Germinal center (tissue), 1 donor: ENCODE measurements at places on chromosomes 2 and 18.
A peak's percentile ranks its signal among the peaks of the same experiment; 100 is the strongest.

DNA sequence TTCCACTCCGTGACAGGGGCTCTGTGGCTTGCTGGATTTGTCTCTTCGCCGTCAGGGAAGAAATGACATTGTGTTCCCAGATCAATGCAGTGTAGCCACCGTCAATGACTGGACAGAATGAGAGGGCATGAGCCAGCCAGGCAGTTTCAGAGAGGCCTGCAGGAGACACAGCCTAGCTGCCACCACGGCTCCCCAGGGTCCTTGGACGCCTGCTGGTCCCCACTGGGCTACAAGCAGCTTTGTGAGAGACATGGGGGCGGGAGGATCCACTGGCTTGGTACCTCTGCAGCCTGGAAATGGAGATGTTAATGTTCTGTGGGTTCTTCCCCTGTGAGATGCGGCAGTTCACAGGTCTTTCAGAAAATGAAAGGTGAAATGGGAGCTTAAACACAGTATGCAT is 12.1 kb upstream of the AMER3 start:
- DNase-seq = no peak

DNA sequence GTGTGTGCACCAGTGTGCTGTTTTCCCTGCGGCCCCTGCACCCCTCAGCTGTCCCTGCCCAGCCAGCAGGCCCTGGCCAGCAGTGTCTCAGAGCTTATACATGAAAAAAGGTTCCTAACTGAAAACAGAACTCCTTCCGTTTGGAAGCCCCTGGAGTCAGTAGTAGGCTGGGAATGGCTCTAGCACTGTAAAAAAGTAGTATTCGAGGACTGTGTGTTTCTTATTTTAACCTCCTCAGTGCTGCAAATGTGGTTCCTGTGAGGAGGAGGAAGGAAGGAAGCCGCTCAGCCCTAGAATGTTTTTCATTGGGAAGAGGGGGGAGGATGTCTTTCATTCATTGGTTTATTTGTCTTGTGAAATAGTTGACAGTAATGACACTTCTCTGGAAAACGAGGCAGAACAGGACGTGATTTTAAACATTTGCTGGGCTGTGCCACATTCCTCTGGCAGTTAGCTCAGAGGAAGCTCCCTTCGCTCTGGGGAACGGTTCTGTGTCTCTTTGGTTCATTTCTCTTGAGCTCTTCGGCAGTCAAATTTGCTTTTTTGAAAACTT is 103.5 kb downstream of the SPTBN1 start:
- peak; percentile 39 for DNase-seq

- DNase-seq = no peak
These were observed 30.3 kb downstream of the NCOA1 start for GRCh38 chr2:24521162-24521857.

- DNase-seq = no peak
These were observed 46.8 kb upstream of the TRIM43B start for GRCh38 chr2:95531254-95531771.

DNA sequence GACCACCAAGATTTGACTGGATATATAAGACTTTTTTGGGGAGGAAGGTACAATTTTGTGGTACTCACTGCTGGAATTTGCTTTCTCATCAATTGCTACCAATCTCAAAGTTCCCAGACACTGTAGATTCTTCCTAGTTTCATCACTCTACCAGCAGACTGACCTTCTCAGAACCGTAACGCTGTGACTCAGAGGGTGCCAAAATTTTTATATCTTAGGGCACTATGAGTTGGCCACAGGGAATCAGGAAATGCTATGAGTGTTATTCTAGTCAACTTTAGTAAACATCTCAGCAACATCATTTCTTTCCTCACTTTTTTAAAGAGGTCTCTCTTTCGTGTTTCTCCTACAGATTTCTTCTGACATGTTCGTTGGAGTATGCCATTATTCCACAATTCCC is 499.0 kb downstream of the TMX3 start:
- DNase-seq = no peak

GRCh38 chr2:132404056-132404455 is 12.5 kb upstream of the GPR39 start:
- no peak for DNase-seq
